ENCODE measurements at places on chromosomes 16 and 17. TPM values are rescaled to one million over a fixed set of nuclear protein-coding genes. Genes with fewer than 3 reads are reported as not detected.

NPIPA7 gene
- total RNA-seq: 0.81 TPM

GRCh38 chr16:87733190-87733589 lies 32.6 kb downstream of the KLHDC4 start:
- no peak for DNase-seq

- DNase-seq: no peak
These were observed 13.3 kb downstream of the HOXB1 start for GRCh38 chr17:48517478-48517877.

GRCh38 chr17:6505425-6506142 lies 50.8 kb downstream of the PITPNM3 start:
- no peak for DNase-seq

DNA sequence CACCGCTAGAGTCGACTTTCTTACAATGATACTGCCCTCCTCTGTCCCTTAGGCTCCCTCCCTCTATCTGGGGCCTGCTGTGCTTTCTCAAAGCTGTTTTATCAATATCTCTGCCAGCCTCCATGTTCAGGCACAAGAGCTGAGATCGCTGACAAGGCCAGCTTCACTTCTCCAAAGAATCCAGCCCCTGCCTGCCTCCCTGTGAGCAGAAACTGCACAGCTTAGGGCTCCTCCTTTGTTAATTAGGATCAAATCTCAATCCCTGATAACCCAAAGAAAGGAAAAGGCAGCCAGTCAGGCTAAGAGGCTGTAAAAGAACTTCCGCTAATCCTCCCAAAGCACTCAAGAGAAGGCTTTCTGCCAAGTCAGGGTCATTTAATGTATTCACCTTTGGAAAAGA lies 616.0 kb upstream of the CDH11 start:
- DNase-seq: peak; percentile 25

CXCL16 gene
- total RNA-seq: 0.60 TPM

GRCh38 chr16:56357241-56357764 lies 68.0 kb downstream of the AMFR start:
- peak; percentile 68 for DNase-seq

TM4SF5 gene
- not detected for total RNA-seq

- DNase-seq: no peak
These were observed 343.8 kb downstream of the TOX3 start for GRCh38 chr16:52203096-52203495.
